Ammon's horn (tissue), 1 donor: ENCODE measurements at places on chromosomes 13 and 19.
A peak's percentile ranks its signal among the peaks of the same experiment; 100 is the strongest.

DNA sequence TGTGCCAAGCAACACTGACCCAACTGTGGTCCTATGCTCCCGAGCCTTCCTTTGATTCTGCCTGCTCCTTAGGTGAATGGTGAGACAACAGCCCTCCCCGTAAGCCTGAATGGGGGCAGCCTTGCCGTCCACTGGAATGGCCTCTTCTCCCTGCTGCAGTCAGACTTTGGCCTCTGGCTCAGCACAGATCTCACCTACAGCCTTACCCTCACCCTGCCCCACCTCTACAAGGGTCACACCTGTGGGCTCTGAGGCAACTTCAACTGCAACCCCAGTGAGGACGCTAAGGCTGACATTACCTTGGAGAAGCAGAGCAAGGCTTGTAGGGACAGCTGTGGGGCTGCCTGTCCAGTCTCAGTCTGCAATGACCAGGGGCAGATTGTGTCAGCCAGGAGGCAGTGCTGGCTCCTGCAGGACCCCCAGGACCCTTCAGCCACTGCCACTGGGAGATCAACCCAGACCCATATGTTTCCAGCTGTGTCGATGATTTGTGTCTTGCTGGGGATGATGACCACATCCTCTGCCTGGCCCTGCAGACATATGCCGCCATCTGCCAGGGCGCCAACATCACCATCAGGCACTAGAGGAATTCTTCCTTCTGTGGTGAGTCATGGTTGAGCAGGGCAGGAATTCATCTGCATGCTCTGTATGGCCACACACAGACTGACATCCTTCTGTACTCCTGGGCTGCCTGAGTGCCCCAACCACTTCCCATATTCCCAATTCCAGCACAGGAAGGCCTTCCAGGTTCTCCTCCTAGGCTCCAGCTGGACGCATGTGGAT lies 27.3 kb upstream of the FXYD3 start:
- DNase-seq = no peak

GRCh38 chr13:101757446-101758039 lies 305.1 kb downstream of the ITGBL1 start:
- DNase-seq = peak; percentile 43

DNA sequence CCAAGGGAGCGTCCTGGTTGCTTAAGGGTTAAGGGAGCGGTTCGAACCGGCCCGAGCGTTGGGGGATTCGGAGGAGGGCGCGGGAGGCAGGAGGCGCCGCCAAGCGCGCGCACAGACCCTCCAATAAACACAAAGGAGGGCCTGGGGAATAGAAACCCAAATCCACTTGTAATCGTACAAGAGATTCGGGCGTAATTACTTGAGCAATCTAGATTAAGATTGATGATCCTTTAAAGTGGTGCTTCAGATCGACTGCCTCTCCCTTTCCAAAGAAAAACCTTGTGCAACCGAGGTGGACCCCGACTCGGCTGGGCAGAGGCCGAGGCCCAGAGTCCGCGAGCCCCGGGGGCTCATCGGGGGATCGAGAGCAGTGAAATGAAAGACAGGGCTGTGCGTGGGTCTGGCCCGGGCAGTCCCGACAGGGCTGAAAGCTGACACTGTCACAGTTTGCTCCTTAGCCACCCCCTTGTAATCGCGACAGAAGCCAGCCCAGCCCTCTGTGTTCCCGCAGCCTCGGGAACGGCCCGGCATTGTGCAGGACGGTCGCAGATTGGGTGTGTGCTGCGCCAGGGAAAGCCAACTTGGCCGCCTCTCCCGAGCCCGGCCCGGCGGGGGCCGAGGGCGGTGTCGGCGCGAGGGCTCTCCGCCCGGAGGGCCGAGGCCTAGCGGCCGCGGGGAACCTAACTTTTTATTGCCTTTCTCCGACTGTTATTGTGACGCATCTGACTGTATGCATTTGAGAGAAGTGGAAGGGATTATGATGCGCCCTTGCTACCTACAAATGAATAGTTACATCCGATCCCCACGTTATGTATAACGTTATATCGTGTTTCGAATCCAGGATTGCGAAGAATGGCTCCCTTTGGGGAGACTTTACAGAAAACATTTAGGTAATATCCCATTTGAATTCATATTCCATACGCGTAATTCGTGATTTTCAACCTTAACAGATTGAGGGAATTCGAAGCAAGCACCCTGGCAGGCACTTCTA lies 5.5 kb downstream of the MAB21L1 start:
- peak; percentile 18 for DNase-seq

DNA sequence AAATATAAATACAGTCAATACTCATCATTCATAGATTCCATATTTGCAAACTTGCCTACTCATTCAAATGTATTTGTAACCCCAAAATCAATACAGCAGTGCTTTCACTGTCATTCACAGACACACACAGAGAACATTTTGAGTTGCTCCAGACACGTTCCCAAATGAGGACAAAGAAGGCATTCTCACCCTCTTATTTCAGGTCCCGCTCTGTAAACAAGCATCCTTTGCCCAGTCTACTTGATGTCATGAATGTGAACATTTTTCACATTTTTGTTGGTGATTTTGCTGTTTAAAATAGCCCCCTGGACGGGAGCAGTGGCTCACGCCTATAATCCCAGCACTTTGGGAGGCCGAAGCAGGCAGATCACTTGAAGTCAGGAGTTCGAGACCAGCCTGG lies 15.5 kb downstream of the C19orf47 start:
- DNase-seq = peak; percentile 78

DNA sequence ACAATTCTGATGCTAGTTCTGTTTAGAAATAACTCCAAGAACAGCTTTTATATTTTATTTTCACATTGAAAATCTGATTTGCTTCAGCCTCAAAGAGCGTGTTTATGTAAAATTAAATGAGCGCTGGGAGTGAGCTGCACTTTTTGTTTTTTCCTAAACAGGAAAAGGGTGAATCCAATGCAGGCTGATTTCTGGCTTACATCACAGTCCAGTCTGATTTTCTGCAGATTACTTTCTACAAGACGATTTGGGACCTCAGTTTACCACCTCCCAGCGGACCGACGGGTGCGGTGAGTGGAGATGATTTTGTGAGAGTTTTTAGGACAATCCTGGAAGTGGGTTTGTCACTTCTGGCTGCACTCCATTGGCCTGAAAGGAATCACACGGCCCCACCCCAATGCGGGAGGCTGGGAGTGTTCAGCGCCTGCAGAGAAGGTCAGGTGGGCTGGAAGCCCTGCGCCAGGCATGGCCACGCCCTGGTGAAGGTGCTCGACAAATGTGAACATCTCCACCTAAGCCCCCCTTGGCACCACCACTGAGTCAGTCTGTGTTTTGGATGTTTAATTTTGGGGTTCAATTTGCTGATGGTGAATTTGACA lies 90.1 kb downstream of the ANKRD10 start:
- DNase-seq = no peak
